Natural killer cell treated with Interleukin-12 subunit alpha and Interleukin-12 subunit beta and Interleukin-15 and Interleukin-18, amount 100 ng/mL, for 72 hours (primary cell): ENCODE measurements at places on chromosomes 5 and 9. TPM values are rescaled to one million over a fixed set of nuclear protein-coding genes. Genes with fewer than 3 reads are reported as not detected.
A peak's percentile ranks its signal among the peaks of the same experiment; 100 is the strongest.

DNA sequence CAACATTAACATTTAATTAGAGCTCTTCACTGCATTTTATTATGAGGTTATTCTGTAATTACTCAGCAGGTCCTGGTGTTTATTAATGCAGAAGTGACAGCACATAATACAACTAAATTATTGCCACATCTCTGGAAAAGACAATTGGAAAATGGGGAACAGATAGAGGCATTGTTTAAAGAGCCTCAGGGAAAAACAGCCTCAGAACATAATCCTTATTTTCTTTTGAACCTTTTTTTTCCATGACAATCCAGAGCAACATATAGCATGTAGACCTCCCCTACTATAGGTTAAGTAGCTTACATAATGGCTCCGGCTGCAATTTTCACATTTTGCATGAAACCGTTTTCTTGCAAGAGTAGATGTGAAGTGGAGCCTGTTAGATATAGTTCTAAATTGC, 87.2 kb downstream of the RMI1 start:
- no peak for DNase-seq

DNA sequence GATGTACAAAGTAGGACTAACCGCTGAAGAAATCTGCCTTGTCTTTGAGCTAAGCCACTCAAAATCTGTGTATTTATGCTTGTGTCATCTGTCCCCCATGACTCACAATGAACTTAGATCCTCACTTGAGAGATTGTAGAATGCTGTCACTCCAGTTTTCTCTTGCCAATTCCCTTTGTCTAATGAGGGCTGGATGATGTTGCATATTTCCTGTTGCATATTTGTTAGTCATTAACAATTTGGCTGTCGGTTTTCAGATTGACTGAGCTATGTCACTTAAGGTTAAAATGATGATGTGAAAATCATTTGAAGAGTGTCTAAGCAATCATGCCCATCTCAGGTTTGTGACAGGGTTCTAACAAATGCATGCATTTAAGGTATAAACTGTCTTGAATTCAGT, 481.7 kb downstream of the CDH10 start:
- no peak for DNase-seq

GRCh38 chr5:106843812-106844416, 826.8 kb downstream of the EFNA5 start:
- no peak for DNase-seq

DNA sequence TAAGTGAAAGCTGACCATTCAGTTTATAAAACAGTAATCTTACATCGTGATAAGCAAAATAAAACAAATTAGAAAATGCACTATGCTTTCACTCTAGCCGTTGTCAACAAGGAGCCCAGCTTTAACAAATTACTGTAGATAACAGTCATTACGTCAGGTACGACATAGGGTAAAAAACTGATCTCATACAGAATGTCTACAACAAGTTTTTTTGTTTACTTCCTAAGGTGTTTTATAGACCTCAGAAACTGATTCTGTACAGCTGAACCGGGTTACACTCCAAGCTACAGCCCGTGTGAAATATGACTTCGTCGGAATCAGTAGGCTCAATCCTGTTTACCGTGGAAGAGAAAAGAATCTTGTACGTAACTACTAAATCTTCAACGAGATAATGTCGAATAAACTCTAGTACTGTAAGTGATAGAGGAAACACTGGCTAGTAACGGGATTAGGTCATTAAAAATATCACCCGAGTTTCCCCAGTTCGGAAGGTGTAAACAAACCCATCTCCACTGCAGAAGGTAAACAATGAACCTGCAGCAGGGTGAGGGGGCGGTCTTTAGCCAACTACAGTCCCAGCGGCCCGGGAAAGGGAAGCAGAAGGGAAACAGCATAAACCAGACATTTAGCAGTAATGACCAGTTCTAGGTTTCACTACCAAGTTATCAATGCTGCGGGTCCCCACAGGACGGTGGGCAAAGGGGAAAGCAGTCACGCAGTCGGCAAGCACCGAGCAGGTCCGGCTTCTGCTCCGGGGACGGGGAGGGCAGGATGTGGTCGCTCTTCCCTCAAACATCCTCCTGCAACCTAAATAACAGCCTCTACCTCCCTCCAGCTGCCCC, 1.1 kb downstream of the RICTOR start:
- peak; percentile 86 for DNase-seq

DNA sequence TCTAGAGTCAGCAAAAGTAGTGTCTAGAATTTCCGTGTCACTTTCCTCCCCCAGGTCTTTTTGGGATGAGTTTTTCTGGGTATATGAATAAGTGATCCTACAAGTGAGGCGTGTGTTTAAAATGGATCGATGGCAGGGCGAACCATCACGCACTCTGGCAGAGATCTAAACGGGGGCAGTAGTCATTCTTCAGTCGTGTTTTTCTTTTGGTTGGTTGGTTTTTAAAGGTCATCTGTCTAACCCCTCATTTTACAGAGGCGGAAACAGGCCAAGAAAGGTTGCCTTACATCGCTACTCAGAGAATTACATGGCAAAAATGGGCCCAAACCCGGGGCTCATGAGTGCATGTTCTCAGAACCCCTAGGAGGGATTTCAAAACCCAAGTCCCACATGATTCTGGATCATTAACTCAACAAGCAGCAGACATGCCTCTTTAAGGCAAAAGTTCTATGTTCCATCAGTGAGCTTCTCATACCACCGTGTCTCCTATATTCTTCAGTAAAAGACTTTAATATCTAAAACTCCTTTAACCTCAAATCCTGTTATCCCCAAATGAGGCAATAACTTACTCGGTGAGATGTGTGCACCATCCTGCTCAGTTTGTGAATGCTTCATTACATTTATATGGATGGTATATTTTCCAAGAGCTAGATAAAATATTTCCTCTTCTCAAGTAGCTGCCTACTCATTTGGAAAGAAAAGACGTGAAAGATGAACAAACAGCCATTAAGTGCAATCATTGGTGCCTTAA, 145.8 kb downstream of the AOPEP start:
- DNase-seq, result no peak

GRCh38 chr5:158987231-158987630, 112.5 kb downstream of the EBF1 start:
- DNase-seq, result no peak

DNA sequence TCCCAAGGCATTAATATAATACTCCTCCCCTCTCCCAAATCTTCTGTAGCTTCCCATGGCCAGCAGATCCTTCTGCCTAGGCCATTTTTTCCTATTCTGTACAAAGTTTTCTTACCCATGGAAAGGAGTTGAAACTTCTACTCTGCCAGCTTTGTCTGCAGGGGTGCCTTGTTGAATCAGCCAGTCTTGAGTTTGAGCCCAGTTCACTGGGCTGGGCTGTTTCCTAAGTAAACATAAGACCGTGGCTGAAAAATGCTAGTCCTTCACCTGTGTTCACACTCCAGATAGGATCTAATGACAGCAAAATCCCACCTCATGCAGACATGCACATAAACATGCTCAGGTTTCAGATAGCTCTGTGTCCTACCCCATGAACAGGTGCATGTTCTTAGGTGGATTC, 10.4 kb downstream of the TEX48 start:
- DNase-seq, result no peak

- DNase-seq, result no peak
Measured at GRCh38 chr9:126534431-126535186, 79.1 kb upstream of the LMX1B start.

DNA sequence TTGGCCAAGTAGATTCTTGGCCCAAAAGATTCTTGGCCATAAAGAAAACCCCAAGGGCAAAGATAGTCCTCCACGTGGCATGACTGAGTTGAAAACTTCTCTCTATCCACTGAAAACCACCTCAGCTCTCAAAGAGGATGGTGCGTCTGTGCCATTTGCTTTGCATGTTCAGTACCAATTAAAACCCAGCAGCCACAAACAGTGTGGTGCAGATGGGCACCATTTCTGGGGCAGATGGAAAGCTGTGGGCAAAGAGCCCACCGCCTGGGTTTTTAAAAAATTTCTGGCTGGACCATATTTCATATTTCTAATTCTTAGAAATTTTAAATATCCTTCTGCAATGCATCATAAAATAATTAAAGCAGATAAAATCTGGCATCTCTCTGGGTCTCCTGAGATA, 84.5 kb upstream of the PUM3 start:
- DNase-seq, result no peak

GRCh38 chr5:79567926-79568549, 44.2 kb upstream of the TENT2 start:
- no peak for DNase-seq

- DNase-seq, result no peak
Measured at GRCh38 chr5:171770153-171770552, 15.5 kb upstream of the SMIM23 start.

The GLRX gene
- 408 TPM for total RNA-seq

The MARCHF3 gene
- total RNA-seq, result 46.2 TPM

The DNLZ gene
- total RNA-seq, result 30.0 TPM

The KIAA1958 gene
- total RNA-seq, result 14.6 TPM

The P4HA2 gene
- total RNA-seq, result 20.1 TPM

The PIP5K1B gene
- total RNA-seq, result 0.73 TPM

The CFAP77 gene
- not detected for total RNA-seq

The MYOZ3 gene
- not detected for total RNA-seq
